Stimulated activated CD4-positive, alpha-beta T cell treated with anti-CD3 and anti-CD28 coated beads, Interleukin-12 subunit alpha, Interleukin-12 subunit beta, amount 100 ng/mL, for 4 hours (primary cell): ENCODE measurements at places on chromosomes 1 and 21.

DNA sequence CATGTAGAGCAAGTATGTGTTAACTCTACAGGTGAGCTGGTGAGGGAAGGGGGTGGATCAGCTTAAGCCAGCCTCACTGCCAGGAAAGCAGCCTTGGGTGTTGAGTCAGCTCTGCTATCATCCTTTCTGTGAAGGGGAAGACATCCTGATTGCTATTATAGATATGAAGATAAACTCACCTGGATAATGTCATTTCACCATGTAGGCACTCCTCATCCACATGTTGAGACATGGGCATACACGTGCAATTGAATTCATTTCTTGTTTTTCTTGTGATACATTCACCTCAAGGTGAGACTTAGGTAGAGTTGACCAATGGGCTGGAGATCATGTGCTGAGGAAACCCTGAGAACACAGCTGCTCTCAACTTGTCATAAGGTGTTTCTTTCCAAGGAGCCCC, 136.9 kb downstream of the CACNA1E start:
- DNase-seq: no peak

- no peak for DNase-seq
Observed at GRCh38 chr1:214312530-214313051, 31.6 kb downstream of the SMYD2 start.

DNA sequence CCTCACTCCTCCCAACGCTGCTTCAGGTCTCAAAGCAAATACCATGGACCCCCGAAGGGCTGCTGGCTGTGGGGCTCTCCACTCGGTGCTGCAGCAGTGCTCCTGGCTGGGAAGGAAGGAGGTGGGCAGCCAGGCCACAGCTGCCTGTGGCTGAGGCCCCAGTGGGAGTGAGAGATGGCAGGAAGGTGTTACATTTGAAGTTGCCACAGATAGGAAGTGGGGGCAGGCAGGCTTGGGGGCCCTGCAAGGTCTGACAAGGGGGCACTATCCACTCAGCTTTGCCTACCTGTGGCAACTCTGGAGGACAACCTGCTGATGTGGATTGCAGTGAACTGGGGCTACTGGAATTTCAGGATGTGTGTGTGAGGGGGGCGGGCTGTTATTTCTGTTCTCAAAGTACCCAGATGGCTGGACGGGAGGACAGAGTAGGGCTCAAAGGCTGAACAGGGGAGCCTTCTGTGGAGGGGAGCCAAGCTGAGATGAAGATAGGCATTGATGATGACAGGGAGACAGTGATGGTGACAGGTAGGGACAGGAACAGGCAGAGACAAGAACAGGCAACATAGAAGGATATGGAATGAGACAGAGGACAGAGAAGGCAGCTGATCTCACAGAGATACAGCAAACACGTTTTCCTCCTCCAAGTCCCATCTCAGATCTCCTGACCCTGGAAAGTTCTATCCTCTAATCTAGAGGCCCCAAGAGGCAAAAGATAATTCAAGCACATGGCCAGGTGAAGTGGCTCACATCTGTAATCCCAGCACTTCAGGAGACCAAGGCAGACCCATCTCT, 1.8 kb downstream of the ZNF683 start:
- no peak for DNase-seq

DNA sequence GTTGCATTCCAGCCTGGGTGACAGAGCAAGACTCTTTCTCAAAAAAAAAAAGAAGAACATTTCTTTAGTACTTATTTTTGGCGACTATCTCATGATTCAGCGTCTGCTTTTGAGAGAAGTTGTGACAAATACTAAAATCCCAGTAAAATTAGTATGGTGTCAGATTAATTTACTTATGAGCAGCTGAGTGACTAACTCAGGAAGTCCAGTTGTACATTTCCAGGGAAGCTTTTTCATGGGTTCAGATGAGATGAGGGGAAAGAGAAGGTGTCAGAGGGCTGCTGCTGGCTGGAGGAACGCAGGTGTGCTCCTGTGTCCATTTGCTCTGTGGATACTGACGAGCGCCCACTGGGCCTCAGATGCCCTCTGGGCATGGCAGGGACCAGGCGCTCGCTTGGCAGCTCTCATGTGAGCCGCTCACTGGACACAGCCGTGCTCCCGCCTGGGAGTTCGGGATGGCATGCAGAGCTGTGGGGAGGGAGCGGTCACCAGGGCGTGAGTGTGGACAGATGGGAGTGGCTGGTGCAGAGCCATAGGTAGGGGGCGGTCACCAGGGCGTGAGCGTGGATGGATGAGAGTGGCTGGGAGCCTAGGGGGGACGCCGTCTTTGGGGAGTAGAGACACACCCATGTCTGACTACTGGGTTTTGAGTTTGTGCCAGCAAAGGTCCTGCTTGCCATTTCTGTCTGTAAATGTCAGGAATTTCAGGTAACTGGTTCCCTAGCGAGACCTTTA, 55.0 kb downstream of the ADARB1 start:
- DNase-seq: no peak

GRCh38 chr1:29123053-29123886, 433 bp downstream of the TMEM200B start:
- peak; percentile 15 for DNase-seq

DNA sequence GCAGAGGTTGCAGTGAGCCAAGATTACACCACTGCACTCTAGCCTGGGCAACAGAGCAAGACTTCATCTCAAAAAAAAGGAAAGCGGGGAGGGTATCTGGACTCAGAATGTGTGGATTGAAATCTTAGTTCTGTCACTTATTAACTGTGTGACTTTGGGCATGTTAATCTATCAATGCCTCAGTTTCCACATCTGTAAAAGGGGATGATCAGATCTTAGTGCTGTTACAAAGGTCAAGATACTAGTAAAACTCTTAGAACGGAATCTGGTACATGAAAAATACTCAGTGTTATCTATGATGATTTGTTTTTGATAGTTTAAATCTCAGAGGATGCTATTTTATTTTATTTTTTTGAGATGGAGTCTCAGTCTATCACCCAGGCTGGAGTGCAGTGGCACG, 10.5 kb downstream of the FAM76A start:
- DNase-seq: no peak

- DNase-seq: no peak
Observed at GRCh38 chr1:213327017-213327667, 276.1 kb downstream of the RPS6KC1 start.

DNA sequence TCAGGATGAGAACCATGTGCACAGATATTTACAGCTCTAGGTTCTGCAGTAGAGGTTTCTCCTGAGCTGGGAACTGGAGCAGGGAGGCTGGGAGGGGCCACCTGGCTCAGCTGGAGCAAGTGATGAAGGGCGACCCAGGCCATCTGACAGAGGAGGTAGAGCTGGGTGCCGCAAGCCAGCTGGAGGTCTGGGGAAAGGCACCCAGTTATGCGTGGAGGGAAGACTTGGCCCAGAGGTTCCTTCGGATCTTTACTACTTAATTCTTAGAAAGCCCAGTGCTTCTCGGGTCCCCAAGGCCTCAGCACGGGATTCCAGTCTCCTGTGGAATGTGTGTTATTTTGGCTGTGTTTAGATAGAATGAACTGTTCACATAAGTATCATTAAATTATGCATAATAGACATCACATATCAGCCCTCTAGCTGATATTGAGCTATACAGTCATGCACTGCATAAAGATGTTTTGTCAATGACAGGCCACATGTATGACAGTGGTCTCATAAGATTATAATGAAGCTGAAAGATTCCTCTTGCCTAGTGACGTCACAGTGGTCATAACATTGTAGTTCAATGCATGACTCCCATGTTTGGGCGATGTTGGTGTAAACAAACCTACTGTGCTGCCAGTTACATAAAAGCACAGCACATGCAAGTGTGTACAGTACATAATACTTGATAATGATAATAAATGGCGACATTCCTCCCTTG, 245.1 kb downstream of the RHOU start:
- DNase-seq: no peak

DNA sequence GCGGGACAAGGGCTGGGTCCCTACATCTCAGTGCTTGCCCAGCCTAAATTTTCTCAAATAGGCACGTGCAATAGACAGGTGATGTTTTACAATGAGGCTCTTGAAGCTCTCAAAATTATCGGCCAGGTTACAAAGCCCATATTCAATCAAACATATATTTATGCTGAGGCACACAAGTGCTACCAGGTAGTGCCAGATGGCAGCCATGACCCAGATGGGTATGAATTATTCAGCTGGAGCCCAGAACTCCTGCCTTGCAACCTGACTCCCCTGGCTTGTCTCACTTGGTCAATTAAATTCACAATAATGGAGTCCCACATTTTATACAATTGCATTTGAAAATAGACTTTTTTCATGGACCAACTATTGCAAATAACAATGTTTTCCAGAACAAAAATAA, 12.3 kb upstream of the ADAM30 start:
- no peak for DNase-seq

DNA sequence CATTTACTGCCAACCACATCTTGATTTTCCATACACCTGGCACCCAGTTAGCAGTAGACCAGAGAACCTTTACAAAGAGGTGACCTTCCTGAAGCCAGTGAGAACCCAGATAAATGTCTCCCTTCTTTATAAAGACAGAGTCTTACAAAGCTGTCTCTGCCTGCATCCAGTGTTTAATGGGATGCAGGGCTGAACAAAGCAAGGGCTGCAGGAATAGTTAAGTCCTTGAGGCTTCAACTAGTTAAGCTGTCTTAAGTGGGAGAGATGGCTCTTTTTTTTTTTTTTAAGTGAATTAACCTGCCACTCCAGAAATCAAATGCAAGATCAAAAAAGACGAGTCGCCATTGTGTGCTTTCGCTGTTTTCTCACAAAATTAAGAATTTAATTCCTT, 1.5 kb downstream of the AHCYL1 start:
- DNase-seq: no peak

- DNase-seq: no peak
Observed at GRCh38 chr1:92752719-92753118, 32.2 kb downstream of the EVI5 start.

DNA sequence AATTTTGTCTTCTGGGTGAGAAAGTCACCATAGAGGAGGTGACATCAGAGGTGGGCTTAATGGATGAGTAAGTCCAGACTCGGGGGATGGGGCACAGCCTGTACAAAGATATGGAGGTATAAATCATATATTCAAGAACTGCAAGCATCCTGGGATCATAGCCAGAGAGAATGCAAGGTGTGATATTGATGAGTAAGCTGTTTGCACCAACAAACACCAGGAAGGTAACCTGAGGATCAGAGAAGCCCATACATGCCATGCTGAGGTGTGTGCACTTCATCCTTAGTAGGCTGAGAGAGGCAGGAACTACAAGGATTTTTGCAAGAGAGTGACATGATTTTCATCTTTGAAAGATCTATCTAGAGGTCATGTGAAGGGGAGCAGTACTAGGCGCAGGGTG, 306.4 kb downstream of the HHAT start:
- no peak for DNase-seq

DNA sequence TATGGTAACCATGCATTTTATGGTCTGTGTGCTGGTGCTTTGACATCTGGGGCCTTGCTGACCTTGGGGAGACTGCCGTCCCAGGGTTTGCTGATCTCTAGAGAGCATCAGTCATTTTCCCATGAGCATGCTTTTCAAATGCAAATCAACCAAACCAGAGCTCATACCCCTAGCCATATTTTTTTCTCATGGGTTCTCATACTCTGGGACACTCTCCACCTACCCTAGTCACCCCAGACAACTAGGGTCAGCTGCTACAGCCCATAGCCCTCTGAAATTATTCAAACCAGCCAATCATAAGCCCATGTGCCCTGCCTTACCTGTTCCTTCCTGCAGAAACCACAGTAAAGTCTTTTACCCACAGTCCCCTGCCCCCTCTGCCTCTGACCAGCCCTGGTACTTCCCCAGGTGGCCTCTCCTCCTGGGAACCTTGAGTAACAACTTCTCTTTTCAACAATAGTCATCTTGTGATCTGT, 132.0 kb downstream of the MAP3K21 start:
- DNase-seq: no peak

DNA sequence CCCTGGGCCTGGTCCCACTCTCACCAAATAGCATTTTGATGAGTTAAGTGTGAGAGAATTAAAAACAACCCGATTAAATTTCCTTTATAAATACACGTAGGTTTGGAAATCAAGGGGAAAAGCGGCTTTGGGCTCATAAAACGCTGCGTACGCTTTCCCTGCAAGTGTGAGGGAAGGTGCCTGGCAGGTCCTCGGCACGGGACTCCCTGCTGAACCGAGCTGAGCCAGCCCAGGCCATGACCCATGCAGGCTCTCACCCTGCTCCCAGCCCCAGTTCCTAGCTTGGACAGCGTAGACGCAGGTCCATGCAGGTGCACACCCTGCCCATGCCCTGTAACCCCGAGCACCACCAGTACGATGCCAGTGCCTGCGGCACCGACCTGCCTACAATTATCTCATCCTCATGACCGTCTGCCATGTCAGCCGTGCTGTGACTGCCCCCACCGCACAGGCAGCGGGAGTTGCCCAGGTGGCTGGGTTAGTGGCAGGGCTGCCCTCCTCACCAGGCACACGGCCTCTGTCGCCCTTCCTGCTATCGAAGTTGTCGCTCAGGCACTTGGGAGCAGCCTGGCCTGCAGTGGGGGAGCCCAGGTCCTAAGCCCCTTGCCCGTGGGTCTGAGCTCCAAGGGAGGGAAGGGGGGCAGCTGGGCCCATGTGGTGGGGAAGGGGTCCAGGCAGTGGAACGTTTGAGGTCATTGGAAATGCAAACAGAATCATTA, 41.0 kb upstream of the ACTRT2 start:
- DNase-seq: no peak

- DNase-seq: no peak
Observed at GRCh38 chr21:36379251-36379650, 5.9 kb upstream of the CHAF1B start.

- no peak for DNase-seq
Observed at GRCh38 chr1:201912832-201913231, 24.1 kb downstream of the SHISA4 start.

- no peak for DNase-seq
Observed at GRCh38 chr1:240004086-240004749, 87.5 kb upstream of the FMN2 start.

GRCh38 chr1:219732814-219733491, 120.0 kb upstream of the ZC3H11B start:
- no peak for DNase-seq

- no peak for DNase-seq
Observed at GRCh38 chr1:220326578-220326977, 54.3 kb upstream of the RAB3GAP2 start.

- no peak for DNase-seq
Observed at GRCh38 chr21:14740692-14741091, 194.6 kb upstream of the SAMSN1 start.

DNA sequence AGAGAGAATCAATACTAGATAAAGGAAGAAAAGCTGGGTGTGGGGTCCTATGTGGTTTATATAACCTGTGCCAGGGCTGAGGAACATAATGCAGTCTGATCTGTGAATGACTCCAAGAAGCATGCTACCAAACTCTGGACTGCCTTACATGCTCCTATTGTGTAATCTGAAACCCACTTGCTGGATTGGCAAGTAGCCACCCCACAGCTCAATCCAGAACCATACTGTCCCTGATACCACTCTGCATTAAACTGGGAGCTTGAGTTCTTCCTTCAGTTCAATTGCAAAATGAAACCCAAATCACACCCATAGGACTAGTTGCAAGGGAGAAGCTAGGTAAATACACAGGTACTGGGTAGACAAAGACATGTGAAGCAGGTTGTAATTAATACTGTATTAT, 115.4 kb upstream of the NEGR1 start:
- no peak for DNase-seq
